ENCODE measurements at places on chromosomes 5 and 9.

- no peak for DNase-seq
These were observed 11.7 kb upstream of the CERCAM start for GRCh38 chr9:128408963-128409431.

DNA sequence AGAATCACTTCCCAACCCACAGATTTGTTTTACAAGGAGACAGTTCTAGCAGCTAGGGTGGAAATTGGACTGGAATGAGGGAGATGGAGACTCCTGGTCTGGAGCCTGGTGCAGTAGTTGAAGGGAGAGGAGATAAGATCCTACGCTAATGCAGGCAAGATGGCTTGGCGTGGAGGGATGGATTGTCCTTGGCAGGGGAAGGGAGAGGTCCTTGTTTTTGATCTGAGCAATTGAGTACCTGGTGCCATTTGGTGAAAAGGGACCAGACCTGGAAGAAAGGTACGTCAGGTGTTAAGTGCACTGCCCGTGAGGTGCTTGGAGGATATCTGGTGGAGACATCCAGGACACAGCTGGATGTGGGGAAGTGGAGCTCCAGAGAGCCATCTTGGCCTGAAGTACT lies 35.7 kb downstream of the ANGPTL2 start:
- no peak for DNase-seq

- no peak for DNase-seq
These were observed 28.7 kb downstream of the ENHO start for GRCh38 chr9:34493972-34494535.

DNA sequence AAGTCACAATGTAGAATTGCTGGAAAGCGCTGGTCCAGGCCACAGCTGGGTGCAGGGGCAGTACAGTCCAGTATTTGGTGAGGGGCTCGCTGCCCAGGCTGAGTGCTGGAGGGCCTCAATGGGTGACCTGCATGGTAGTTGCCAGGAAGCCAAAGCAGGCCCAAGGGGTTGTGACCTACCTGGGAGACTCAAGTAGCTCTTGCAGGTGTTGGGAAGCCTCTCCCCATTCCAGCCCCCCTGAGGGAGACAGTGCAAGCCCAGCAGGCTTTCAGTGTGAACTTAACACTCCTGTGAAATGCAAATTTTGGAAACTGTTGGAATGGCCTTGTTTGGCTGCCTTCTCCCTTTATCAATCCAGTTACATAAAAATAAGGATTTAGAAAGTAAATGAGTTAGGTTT lies 13.9 kb downstream of the KDM4C start:
- no peak for DNase-seq

- DNase-seq, result no peak
These were observed 71.1 kb downstream of the COL27A1 start for GRCh38 chr9:114226246-114227055.

DNA sequence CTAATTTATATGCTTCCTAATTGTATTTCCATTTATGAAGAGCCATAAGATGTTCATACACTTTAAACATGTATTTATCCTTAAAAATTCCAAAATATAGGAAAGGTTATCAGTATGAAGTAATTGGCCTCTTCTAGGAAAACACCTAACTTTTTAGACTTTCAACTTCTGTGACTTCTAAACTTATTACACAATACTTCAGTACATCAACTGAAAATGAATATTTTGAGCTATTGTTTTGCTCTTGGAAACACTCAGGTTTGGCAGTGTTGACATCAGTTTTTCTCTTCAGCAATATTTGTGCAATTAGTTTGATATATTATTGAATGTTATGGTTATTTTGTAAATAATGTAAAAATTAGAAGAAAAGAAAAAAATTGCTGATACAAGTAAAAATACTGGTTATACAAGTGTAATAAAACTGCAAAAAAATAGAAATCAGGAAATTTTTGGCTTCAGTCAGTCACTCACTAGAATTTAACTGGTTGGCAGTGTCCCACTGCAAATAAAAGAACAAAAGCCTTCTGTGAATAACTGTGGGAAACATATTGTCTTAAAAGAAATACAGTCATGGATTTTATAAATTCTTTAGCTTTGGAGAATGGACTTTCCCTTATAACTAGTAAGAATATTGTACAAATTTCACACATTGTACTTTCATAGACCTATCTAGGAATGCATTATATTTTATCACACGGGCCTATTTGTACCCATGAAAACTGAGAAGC lies 635.9 kb downstream of the TLE1 start:
- no peak for DNase-seq

DNA sequence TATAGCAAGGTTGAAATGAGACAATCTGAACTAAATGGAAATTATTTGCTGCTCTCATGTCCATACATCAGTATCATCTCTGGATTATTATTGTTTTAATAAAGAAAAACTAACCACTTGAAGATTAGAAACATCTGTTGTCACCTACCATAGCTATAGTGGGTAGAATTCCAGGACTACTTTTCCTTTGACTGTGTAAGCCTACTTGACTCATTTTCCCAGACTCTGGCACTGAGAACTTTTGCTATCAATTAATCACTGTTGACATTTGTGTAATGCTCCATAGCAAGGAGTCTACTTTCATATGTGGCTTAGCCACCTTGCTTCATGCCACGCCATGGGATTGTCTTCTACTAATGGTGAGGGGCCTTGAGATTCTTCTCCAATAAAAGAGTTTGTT lies 59.9 kb upstream of the ARRDC3 start:
- DNase-seq, result peak; percentile 73

DNA sequence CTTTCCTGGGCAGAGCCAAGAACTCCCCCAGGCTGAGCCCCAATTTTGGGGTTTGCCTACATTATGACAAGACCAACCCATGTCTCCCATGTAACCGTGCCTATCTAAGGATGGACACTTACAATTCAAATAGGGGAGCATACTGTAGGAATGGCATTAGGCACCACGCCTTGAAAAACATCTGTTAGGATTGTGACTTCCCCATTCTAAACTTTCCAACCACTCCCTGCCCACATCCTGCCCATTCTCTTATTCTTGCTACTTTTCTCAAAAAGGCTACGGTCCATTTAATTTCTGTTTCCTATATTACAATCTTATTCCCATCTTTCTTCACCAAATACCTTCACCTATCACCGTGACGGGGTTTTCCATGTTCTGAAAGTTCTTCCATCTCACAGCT lies 99.2 kb downstream of the LPAR1 start:
- no peak for DNase-seq

- DNase-seq, result no peak
These were observed 143.3 kb downstream of the ARSB start for GRCh38 chr5:78841767-78842166.

DNA sequence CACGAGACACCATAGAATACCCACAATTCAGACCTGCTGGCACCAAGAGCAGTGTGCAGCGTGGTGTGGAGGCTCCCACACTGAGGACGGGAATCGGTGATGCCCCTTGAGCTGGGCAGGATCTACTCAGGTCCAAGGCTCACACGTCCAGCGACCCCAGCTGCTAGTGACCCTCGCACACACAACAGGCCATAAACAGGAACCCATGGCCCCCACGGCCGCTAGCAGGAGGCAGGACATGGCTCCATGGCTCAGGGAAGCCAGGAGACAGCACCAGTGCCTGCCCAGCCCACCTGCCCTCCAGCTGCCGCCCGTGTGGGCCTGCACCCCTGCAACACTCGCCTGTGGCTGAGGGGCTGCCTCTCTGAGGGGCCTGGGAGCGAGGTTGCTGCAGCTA lies 43.4 kb upstream of the SLC9A3 start:
- no peak for DNase-seq

GRCh38 chr9:91426123-91426745 lies 2.6 kb upstream of the NFIL3 start:
- no peak for DNase-seq

- DNase-seq, result no peak
These were observed 99.1 kb downstream of the PTTG1 start for GRCh38 chr5:160520609-160521391.

- DNase-seq, result no peak
These were observed 45.0 kb upstream of the LRRTM2 start for GRCh38 chr5:138920181-138920580.

DNA sequence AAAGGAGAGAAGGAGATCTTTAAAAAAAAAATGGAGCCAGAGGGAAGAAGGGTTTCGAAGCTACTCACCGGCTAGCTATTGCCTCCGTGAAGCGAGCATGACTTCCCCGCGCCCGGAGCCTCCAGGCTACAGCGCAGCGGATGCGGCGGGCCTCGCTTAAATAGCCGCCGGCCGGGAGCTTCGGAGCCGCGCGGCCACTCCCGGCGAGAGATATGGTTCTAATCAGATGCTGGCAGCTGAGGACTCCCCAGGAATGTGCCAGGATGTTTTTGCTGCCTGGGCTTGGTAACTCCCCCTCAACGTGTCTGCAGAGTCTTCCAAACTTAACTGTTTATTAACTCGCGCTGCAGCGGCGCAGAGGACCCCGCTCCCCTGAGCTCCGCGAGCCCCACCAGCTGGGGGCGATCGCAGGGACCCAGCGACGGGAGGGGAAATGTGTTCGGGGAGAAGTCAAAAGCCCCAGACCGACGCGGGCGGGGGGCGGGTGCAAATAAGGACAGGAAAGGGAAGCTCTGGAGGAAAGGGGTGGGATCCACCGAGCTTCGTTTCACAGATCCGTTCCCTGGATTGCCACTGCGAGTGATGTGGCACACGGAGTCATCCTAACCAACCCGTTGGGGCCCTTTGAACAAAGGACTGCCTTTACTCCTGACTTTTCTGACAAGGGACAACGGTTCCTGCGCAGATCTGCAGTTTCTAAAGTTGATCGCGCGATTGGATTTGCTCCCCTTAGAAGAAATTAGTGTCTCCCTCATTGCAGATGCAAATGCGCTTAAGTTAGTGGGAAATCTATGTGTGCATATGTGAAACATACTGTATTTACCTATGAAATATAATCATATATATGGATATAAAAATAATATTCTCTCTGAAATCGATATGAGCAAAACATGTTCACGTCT lies at the start of gene DAB2:
Gene DAB2, minus strand, starts transcription at position 245 of the 902 bp plus-strand sequence. CDS start 30,660 bp downstream, outside the sequence.
- peak; percentile 98 for DNase-seq

GRCh38 chr5:179115845-179116524 lies 55.8 kb downstream of the ZNF354C start:
- no peak for DNase-seq

DNA sequence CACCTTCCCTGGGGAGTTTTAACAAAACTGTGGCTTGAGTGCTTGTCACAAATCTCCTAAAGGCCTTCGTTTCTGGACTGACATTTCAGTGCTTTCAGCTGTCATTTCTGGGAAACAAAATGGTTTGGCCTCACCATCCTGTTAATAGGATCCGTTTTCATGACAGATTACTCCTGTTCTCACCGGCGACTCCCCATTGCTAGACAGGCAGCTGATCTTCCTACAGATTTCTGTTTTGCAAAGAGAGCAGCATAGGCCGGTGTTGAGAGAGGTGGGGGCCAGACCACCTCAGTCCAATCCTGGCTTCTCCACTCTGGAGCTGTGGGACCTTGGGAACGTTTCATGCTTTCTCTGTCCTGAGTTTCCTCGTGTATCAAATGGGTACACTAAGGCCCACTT lies 75.5 kb upstream of the OTULINL start:
- DNase-seq, result no peak

- DNase-seq, result no peak
These were observed 54.0 kb upstream of the CTSL start for GRCh38 chr9:87671925-87672324.

GRCh38 chr9:116151199-116151598 lies 2.4 kb upstream of the PAPPA start:
- DNase-seq, result no peak

GRCh38 chr9:128927731-128928411 lies 7.1 kb downstream of the PHYHD1 start:
- DNase-seq, result no peak

- DNase-seq, result no peak
These were observed 30.6 kb upstream of the IL33 start for GRCh38 chr9:6184749-6185645.

DNA sequence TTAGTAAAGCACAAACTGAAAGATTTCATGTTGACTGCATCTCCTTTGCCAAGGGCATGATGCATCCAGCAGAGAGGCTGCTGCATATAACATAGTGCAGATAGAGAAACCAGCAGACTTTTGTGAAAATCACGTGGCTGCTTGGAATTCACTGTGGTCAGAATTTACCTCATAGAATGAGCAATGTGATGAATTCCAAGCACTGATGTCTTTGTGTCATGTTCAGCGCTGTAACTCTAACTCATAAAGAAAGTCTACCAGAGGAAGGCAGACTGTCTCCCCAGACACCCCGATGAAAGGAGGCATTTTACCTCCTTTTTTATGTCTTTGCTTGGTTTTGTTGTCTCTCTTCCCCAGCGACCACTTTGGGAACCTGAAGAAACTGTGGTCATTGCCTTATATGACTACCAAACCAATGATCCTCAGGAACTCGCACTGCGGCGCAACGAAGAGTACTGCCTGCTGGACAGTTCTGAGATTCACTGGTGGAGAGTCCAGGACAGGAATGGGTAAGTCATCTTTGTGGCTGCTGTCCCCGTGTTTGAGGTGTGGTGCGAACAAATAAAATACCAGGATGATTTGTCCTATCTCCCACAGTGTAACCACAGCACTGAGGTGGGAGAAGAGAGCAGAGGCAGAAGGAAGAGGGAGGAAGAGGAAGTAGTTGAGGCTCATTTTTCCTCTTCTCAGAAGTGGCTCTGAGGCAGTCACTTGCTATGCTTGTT lies 42.0 kb downstream of the ITK start:
- peak; percentile 76 for DNase-seq

- DNase-seq, result peak; percentile 94
These were observed 451.6 kb upstream of the CD180 start for GRCh38 chr5:67648201-67648671.

DNA sequence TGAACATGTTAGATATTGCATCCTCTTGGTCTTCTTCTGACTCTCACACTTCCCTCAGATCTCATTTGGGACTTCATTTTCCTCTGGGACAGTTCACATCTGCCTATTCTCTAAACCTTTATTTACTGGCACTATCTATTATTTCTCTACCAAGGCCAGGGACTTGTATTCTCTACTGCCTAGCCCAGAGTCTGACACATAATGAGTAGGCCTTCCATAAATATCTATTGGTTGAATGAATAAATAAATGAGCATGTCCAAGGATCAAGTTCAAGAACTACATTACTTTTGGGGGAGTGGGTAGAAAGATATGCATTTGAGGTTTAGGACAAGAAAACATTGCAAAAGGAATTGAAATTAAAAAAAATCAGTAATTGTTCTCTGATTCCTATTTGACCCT lies 250.3 kb downstream of the TRIM32 start:
- no peak for DNase-seq

DNA sequence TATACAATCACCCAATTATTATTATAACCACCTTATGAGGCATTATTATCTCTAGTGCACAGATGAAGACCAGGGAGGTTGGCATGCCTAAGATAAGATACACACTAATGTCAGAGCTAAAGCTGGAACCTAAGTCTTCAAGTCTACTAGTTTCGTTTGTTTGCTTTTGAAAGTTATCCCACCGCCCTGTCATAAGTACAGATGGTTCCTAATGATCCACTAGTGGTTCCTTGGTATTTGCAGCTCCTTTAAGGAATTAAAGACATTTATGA lies 14.1 kb downstream of the NDUFA8 start:
- DNase-seq, result no peak

Measured in fibroblast of skin of left biceps (primary cell).